AG10803 (cell line): ENCODE measurements at places on chromosomes 6 and 20.

GRCh38 chr20:60087563-60088105 is 129.4 kb downstream of the CDH26 start:
- DNase-seq, result peak; percentile 55

- DNase-seq, result no peak
These were observed 73.1 kb downstream of the AGPAT4 start for GRCh38 chr6:161200610-161201370.

GRCh38 chr6:93036835-93037234 is 382.5 kb downstream of the EPHA7 start:
- no peak for DNase-seq

DNA sequence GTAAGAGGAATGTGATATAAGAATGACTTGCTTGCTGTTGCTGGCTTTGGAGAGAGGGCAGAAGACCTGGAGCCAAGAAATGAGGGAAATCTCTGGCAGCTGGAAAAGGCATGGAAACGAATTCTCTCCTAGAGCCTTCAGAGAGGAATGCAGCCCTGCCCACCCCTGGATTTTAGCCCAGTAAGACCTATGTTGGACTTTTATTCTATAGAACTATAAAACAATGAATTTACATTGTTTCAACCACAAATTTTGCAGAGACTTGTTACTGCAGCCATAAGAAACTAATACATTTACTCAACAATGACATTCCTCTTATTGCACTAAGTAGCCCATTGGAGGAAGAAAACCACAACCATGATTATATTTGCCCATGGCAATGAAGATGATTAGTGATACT is 39.5 kb upstream of the PREP start:
- no peak for DNase-seq

GRCh38 chr20:36992802-36993334 is 41.4 kb upstream of the SAMHD1 start:
- no peak for DNase-seq

GRCh38 chr6:158416883-158417759 is 104.9 kb downstream of the TULP4 start:
- DNase-seq, result peak; percentile 22

DNA sequence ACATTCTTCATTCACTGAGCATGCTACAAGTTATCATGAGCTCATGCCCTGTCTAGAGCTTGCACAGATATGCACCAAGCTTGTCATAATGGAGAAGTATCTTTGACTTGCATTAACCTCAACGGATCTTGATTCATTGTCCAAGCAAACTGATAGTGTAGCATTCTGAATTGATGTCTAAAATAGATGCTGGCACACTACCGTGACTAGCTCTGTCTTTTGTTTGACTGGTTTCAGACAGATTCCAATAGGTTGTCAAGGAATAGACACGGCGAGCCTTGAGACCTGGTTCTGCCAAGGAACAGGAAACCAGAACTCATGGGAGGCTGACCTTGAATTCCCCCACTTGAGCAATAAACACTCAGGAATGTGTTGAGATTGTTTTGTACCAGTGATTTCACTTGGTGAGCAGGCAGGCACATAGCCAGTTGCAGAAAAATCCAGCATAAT is 1153.1 kb upstream of the GJE1 start:
- DNase-seq, result peak; percentile 95

GRCh38 chr20:49381558-49382493 is 100.6 kb downstream of the KCNB1 start:
- DNase-seq, result peak; percentile 42

GRCh38 chr6:75149696-75150095 is 56.2 kb downstream of the COL12A1 start:
- no peak for DNase-seq

DNA sequence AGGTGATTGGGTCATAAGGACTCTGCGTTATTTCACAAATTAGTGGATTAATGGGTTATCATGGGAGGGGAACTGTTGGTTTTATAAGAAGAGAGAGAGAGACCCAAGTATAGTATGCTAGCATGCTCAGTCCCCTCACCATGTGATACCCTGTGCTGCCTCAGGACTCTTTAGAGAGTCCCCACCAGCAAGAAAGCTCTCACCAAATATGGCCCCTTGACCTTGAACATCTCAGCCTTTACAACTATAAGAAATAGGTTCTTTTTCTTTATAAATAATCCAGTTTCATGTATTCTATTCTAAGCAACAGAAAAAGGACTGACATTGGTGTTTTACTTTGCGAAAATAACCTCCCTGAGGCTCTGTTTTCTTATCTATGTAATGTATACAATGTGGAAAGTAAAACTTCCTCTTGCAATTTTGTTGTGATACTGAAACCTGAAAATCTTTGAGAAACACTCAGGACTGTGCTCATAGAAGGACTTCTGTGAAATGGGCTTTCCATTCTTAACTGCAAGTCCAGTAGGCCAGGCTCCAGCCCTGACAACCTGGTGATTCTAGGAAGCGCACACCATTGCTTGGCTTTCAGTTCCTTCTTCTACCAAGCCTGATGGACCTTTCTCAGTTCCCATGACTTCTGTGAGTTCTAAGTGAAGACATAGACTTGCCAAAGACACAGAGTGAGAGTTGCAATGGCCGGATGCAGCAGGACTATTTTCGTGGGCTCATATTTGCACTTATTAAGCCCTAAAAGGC is 21.9 kb downstream of the SIRPD start:
- no peak for DNase-seq

- no peak for DNase-seq
These were observed 139.6 kb upstream of the INSM1 start for GRCh38 chr20:20228351-20228750.

DNA sequence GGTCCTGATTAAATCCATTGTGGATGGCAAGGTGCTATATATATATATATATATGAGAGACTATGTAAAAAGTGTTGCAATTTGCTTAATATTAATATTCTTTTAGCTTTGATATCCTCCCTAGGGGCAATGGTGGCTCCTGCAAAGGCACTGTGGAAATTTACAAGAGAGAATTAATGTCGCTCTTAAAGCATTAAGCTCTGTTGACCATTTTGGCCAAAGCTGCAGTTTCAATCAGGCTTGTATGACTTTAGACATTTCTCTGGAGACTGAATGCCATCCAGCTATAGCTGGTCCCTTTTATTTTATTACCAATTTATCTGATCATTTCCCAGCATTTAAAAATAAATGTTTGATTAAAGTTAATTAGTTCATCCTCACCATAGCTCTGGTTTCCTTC is 155.3 kb downstream of the JARID2 start:
- DNase-seq, result no peak

DNA sequence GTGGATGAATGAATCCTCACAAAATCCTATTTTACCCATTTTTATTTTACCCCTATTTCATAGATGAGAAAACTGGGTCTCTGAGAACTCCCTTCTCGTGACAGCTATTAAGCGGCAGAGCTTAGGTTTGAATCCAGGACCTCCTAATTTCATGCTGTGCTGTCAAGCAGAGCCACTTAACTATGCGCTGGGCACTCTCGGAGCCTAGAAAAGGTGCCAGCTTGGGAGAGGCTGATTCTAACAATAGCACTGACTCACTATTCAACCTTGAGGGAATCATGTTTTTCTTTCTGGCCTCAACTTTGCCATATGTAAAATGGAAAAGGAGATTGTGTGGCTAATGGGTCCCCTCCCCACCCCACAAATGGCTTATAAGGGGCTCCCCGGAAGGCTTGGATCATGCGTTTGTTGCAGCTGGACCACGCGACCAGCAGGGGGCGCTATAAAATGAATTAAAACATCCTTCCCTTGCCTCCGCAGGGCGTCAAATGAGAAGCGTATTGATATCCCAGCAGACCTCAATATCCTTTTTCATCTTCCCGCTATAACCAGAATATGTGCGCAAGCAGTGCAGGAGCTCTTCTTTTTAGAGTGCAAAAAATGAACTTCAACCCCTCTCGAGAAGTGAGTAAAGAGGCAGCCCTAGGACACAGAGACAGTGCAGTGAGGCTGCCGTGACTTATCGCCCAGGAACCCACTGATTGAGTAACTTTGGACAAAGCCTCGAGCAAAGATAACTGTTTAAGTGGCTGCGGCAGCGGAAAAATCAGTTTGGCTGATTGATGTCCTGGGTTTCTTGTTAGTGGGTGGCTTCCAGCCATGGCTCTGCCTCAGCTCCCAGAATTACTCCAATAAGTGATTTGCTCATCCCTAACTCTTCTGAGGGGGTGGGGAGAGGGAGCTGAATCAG is 12.8 kb upstream of the PDYN start:
- DNase-seq, result peak; percentile 86

- DNase-seq, result no peak
These were observed 121.1 kb downstream of the GPR63 start for GRCh38 chr6:96716221-96716620.

DNA sequence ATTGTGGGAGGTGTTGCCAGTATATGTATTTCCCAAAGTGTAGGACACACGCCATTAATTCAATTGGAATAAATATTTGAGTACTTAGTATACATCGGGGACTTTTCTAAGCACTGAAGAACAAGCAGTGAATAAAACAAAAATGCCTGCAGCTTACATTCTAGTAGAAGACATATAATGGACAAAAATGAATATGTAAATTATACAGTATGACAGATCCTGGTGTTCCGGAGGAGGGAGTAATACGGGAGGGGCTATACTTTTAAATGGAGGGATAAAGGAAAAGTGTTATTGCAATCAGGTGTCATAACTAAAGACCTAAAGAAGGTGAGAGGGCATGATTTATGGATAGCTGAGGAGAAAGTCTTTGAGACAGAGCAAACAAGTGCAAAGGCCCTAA is 15.1 kb downstream of the UBE2V1 start:
- no peak for DNase-seq

DNA sequence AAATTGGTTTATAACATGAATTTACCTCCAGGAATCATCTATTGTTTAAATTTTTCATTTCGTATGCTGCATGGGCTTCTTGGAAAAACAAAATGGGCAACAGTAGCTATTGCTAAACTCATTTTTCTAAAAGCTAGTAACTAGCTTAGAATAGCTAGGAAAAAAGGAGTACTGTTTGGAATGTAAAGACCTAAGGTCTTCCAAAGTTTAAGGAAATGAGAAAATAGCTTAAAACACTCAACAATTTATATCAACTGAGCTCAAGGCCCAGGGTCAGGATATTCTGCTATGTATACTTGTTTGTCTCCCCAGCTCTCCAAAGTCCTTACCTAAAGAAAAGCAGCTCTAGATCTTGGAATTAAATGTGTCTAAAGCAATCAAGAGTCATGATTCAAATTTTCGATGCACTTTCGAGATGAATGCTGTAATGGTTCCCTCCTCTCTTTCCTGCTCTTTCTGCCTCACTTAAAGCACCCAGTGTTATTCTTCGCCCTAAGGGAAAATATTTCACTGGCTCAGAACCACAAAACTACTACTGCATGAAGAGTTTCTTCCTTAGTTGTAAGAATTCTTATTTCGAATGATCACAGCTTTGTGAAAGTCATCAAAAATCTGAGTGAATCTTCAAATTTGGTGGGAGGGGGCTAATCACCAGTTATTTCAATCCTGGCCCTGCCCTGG is 41.6 kb downstream of the LYRM4 start:
- no peak for DNase-seq

- no peak for DNase-seq
These were observed 16.7 kb downstream of the UNC5CL start for GRCh38 chr6:41022294-41022693.

DNA sequence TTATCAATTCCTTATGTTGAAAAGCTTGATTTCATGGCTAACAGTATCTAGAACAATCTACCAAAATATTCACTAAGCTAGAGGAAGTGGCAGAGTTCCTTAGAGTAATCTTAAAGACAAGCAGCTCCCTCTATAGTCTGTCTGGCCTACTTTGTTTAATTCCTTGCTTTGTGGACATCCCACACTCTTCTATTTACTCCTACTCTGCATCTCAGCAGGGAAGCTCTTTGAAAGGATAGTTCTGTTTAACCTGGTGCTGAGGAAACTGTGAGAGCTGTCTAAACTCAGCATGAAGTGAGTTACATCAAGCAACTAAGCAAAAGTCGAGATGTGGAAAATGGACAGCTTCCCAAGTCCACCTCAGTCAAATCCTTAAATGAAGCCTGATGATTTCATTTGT is 4.3 kb downstream of the REV3L start:
- DNase-seq, result peak; percentile 69

GRCh38 chr6:52576392-52577021 is 353 bp downstream of the TRAM2 start:
- peak; percentile 81 for DNase-seq

- peak; percentile 86 for DNase-seq
These were observed 2.5 kb downstream of the TNFRSF6B start for GRCh38 chr20:63698739-63699465.

- no peak for DNase-seq
These were observed 916 bp upstream of the SUN5 start for GRCh38 chr20:33005132-33005566.
